ENCODE measurements at places on chromosomes 5 and 9.
A peak's percentile ranks its signal among the peaks of the same experiment; 100 is the strongest.

DNA sequence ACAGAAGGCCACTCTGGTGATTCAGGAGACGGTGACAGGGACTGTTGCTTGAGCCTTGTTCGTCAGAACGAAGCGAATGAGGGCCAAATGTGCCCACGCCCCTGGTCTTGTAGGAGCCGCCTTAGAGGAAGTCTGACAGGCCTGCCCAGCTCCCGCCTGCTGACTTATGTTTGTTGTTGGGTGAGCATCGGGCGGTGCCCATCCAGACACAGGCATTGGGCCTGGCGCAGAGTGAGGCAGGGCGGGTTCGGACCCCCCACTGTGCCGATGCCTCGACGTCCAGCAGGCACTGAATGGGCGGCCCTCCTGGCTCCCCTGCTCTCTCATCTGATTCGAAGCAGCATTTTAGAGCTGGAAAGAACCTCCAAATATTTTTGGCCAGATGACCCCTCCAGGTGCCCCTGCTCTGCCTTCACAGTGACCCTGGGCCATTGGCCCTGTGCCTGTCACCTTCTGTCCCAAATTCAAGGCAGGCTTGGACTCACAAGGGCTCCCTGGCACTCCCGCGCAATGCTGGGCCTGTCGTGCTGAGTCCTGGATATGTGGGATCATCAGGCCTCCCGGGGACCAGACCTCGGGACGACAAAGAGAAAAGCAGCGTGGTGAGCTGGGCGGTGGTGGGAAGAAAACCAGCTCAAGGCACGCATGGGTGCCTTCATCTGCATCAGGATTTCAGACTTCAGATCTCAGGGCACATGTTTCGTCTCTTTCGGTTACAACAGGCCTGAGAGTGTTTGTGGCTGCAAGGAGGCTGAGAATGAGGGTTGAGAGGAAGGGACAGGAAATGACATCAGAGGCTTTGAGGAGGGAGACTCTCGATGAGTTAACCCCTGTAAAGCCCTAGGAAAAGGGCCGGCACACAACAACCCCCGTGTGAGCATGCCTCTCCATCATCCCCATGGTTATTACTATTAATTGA lies 37.1 kb upstream of the OLFM1 start:
- DNase-seq = no peak

GRCh38 chr5:131357739-131358561 lies 94.1 kb downstream of the CDC42SE2 start:
- DNase-seq = no peak

GRCh38 chr9:105507096-105507790 lies 50.7 kb upstream of the FKTN start:
- no peak for DNase-seq

DNA sequence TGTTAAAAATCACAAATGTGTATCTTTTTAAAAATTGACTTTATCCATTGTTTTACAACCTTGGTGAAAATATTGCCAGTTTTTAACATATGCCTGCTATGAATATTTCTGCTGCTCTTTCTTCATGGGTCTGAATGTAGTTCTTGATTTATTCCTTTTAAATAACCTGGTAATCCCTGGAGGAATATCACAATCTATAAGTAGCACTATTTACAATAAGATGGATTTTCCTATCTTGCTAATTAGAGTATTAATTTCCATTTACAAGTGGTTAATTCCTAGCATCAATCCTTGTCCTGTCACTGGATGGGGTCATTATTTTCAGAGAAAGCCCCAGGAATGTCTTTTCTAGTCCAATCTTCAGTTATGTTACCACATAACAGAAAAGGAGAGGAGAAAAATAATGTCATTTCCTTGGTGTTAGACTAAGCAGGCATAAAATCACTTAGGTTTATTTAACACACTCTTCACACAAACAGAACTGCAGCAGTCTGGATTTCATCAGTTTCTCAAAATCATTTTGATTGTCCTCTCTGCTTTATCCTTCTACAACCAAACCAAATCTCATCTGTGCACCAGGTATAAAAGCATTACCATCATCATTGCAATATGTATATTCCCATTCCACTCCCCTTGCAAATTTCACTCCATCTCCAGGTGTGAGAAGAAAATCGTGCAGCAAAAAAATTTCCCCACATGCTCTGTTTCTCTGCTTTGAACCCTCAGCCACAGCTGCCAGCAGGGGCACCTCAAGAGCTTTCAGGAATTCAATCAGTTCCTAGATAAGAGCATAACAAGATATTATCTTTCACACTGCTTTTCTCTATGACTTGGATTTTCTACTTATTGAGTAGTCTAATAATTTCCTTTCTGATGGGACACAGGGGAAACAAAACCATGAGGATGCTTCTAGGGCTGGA lies 204.1 kb downstream of the SEC61B start:
- no peak for DNase-seq

- no peak for DNase-seq
Measured at GRCh38 chr5:174223355-174223754, 177.8 kb downstream of the NSG2 start.

DNA sequence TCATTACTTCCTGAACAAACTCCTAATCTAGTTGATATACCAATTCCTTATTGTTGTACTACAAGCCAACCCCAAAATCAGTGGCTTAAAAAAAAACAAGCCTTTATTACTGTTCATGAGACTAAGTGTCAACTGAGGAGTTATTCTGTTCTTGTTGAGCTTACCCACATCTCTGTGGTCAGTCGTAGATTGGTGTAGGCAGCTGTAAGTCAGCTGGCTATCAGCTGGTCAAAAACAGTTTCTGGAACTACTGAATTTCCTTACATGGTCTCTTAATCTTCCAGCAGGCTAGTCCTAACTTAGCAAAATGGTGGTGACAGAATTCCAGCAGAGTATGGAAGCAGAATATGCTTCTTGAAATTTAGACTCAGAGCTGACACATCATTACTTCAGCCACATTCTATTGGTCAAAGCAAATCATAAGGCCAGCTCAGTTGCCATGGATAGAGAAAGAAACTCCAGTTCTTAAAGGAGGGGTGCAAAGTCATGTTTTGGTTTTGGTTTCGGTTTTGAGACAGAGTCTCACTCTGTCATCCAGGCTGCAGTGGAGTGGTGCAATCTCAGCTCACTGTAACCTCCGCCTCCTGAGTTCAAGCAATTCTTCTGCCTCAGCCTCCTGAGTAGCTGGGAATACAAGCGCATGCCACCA lies 386.1 kb upstream of the MPDZ start:
- no peak for DNase-seq

- no peak for DNase-seq
Measured at GRCh38 chr5:125604104-125604503, 819.1 kb upstream of the GRAMD2B start.

GRCh38 chr9:14347406-14348122 lies 33.6 kb upstream of the NFIB start:
- DNase-seq = peak; percentile 88

GRCh38 chr5:127186657-127187056 lies 103.9 kb upstream of the MEGF10 start:
- DNase-seq = no peak

DNA sequence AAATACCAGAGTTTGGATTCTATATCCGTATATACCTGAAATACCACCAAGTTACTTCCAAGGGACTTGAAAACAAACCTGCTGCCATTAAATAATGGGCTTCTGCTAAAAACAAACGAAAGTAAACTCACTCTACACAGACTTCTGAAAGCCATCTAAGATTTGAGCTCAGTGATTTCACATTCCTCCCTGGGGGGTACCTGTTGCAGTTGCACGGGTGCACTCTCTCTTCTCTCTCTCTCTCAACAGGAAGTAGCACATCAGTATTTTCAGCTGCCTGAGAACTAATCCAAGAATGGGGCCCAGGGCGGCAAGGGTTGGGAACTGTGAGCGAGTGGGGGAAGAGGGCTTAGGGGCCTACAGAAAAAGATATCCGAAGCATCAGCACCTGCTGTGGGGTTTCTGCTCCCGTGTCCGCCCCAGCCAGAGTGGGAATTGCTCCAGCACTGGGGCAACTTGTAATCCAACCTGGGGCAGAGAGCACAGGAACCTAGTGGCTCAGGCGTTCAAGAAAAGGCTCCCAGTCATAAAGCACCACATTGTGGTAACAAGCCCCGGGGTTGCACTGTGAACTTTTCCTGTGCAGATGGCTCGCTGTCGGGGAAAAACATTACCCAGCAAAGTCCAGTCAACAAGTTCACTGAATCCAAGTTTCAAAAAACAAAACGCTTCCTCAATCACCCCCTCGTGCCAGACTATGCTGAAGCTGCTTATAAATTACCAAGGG lies 99.8 kb downstream of the EFNA5 start:
- DNase-seq = no peak

GRCh38 chr5:140821375-140822280 lies at the start of gene PCDHA5:
Gene PCDHA5, plus strand, starts transcription at chr5:140821613.
- DNase-seq = no peak

- DNase-seq = peak; percentile 67
Measured at GRCh38 chr5:33891788-33892619, at the start of gene ADAMTS12. Gene ADAMTS12, minus strand, starts transcription at chr5:33891990. Its CDS starts 134 bp downstream, at chr5:33891856.

- no peak for DNase-seq
Measured at GRCh38 chr5:21574438-21574837, 1278.7 kb downstream of the CDH12 start.

DNA sequence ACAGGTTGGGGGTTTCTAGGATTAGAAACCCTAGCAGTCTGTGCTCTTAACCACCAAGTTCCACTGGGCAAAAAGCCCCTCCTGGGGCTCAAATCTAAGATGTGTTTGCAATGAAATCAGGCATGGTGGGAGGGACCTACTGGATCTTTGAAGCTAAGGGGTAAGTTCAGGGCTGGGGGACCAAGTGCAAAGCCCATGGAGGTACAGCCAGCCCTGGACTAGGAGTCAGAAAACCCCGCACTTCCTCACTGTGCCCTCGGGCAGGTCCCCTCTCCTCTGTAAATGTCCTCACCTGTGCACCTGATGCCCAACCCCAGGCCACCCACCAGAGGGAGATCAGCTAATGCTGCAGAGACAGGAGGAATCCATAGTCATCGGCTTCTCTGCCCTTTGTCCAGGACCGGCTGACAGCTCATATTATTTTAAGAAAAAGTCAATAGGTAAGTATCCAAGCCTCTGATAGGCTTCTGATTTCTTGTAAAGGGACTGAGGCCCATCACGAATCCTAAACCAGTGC lies 138.3 kb downstream of the PAX5 start:
- DNase-seq = no peak

- DNase-seq = no peak
Measured at GRCh38 chr9:114538241-114538640, 33.0 kb upstream of the WHRN start.

DNA sequence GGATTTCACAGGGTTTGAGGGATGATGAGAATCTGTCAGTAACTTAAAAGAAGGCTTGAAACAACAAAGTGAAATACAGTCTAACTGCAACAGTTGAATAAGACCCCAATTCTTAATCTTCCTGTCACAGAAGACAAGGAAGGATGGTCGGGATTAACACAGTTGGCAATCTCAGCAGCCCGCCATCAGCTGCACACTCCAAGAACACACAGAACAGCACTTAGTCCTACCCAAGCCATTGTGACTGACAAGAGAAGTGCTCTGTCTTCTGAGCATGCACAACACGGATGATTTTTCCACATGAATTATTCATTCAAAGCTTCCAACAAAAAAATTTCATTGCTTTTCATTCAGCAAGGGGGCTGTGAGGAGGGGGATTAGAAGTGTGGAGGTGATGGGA lies 576.1 kb downstream of the TLE4 start:
- DNase-seq = no peak

All from muscle of back (tissue), 13 donors.